ENCODE measurements at places on chromosomes 7 and 10. TPM values are rescaled to one million over a fixed set of nuclear protein-coding genes. Genes with fewer than 3 reads are reported as not detected.

Gene PDE6C
- total RNA-seq = not detected

Gene IFIT1B
- total RNA-seq = not detected

Gene ACTR3C
- total RNA-seq = 2.6 TPM

Gene ADAM12
- total RNA-seq = 77.9 TPM

Gene COL28A1
- 0.22 TPM for total RNA-seq

Gene GIMAP5
- 26.6 TPM for total RNA-seq
